ENCODE measurements at places on chromosomes 2 and 18.

GRCh38 chr2:209208211-209208610, 215.6 kb upstream of the MAP2 start:
- DNase-seq = no peak

GRCh38 chr18:35729991-35730668, 148.6 kb downstream of the GALNT1 start:
- DNase-seq = no peak

GRCh38 chr2:109370399-109371035, 241.5 kb downstream of the SH3RF3 start:
- DNase-seq = no peak

DNA sequence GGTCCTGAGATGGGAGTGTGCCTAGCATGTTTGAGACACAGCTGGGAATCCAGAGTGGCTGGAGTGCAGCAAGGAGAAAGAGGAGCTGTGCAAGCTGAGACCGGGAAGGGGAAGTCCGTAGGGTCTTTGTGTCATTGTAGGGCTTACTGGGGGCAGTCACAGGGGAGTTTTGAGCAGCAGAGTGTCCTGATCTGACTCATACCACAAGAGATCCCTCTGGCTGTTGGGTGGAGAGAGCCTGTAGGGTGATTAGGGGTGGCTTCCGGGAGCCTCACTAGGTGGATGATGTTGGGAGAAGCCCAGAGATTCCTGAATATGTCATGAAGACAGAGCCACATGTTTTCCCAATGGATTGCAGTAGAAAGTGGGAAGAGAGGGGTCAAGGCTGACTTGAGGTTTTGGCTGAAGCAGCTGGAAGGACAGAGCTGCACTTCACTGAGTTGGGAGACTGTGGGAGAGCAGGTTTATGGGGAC, 30.9 kb downstream of the FHOD3 start:
- DNase-seq = no peak

DNA sequence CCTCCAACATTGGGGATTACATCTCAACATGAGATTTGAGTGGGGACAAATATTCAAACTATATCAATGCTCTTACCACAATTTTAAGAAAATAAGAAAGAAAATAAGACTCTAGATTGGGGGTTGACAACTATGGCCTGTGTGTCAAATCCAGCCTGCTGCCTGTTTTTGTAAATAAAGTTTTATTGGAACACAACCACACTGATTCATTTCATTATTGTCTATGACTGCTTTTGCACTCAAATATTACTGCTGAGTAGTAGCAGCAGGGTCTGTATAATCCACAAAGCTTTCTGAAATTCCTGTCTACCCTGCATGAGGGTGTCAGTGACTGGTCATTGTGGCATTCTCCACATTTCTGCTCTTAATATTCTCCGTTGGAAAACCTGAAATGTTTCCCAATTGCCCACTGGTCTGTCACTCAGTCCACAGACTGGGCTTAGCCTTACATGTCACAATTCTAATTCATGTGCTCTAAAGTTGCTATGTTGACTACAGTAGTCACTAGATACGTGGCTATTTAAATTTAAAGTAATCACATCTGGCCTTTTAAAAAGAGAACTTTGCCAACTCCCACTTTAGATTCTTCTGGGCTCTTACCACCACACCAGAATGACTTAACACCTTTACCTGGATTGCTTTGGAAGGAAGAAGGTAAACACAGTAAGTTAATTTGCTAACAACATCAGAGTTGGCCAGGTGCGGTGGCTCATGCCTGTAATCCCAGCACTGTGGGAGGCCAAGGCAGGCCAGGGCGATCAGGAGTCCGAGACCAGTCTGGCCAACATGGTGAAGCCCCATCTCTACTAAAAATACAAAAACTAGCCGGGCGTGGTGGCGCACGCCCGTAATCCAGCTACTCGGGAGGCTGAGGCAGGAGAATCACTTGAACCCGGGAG, 86.9 kb downstream of the CLHC1 start:
- no peak for DNase-seq

DNA sequence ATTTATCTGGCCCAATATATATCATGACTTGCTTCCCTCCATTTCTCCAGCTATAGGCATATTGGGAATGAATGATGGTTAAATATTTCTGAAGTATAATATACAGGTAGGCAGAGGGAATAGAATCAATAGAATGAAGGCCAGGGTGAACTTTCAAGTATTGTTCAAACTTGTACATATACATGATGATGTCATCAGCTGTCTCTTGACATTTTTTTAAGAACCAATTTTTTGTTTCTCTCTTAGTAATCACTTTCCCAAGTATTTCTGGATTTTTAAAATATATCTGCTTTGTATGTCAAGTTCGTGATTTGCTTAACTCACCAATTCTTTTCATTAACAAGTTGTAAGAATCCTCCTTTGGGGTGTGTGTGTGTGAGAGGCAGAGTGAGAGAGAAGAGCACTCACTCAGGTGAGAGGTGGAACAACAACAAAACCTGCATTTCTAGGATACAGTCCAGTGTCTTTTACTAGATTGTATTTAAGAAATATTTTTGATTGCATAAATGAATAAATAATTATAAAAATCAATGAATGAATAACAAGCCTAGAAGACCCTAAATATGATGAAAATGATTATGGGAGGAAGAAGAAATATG, 1239.1 kb downstream of the LRP1B start:
- DNase-seq = no peak

GRCh38 chr2:20992201-20992711, 51.6 kb downstream of the APOB start:
- DNase-seq = no peak

DNA sequence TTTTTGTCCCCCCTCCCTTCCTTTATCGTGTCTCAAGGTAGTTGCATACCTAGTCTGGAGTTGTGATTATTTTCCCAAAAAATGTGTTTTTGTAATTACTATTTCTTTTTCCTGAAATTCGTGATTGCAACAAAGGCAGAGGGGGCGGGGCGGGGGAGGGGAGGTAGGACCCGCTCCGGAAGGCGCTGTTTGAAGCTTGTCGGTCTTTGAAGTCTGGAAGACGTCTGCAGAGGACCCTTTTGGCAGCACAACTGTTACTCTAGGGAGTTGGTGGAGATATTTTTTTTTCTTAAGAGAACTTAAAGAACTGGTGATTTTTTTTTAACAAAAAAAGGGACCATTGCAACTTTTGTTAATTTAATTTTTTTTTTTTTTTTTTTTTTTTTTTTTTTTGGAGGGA, 2.1 kb downstream of the SOX11 start:
- no peak for DNase-seq

DNA sequence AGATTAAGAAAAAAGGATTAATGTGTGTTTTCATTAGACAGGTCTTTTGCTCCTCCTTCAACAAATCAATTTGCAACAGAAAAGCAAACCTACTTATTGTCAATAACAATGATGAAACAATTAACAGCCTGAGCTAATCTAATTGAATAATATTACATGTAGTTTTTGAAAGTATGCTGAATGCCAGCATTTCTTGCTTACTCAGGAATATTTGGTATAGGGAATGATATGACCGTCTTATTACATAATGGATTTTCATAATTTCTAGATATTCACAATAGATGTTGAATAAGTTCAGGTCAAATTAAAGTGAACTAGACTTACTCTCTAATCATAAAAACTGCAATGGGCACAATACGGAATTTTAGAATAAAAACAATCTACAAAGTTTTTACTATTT, 1493.8 kb upstream of the NXPH2 start:
- no peak for DNase-seq

All from T-helper 9 cell (primary cell).